ENCODE measurements at places on chromosomes 4 and X.
A peak's percentile ranks its signal among the peaks of the same experiment; 100 is the strongest.

- no peak for DNase-seq
Observed at GRCh38 chrX:122504026-122504425, 680.1 kb upstream of the GRIA3 start.

- DNase-seq: no peak
Observed at GRCh38 chrX:106177982-106178321, 9.8 kb downstream of the PWWP3B start.

DNA sequence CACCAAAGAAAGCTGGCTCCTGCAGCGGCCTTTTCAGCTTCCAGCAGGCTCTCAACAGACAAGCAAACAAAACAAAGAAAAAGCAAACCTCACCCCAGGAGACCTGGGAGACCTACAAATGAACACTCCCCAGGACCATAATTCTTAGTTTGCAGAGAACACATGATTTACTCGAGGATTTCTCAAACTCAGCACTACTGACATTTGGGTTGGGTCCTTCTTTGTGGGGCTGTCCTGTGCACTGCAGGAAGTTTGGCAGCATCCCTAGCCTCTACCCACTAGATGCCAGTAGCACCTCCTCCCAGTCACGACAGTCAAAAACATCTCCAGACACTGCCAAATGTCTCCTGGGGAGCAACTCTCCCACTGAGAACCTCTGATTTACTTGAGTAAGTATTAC lies 21.9 kb downstream of the APOO start:
- peak; percentile 50 for DNase-seq

GRCh38 chrX:96006281-96006680 lies 678.4 kb upstream of the DIAPH2 start:
- no peak for DNase-seq

DNA sequence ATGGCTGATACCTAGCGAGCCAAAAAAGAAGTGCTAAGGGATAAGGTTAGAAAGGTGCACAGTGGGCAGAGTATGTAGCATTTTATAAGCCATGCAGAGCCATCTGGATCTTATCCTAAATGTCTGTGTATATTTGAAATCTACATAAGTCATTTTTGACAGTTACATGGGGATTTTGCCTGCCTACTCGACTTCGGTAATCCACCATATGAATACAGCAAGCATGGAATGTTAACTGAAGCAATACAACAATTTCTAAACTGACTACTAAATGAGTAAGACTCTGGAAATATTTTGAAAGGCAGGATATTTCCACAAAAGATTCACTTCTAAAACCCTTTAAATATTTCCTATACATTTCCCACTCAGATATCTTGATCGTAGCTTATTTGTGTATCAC lies 122.5 kb downstream of the KCNIP4 start:
- no peak for DNase-seq

GRCh38 chr4:24482871-24483270 lies 101.5 kb downstream of the DHX15 start:
- no peak for DNase-seq

GRCh38 chr4:81963763-81964020 lies 410.1 kb downstream of the HNRNPD start:
- DNase-seq: no peak

GRCh38 chr4:130074096-130074495 lies 978.1 kb downstream of the C4orf33 start:
- no peak for DNase-seq

DNA sequence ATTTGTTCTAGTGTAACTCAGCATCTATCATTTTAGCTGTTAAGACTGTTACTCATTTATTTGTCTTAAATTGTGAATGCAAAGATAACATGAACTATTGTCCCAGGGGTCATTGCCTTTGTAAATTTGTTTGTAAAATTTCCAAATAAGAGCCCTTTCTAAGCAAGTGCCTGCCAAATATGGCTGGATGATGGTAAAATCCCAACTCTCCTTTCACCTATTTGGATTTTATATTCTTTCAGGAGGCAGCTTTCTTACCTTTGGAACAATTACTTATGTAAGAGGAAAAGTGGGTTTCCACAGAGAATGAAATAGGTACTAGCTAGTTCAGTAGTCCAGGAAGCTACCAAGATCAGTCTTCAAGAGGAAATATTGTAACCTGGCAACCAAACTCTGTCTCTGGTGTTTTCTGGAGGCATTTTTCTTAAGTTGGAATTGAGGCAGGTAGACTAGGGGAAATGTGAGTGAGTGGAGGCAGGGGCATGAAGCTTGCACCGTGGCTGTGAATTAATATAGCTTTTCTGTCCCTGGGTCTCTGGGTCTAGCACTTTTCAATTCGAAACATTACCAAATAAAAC lies 363.0 kb upstream of the ZCCHC13 start:
- no peak for DNase-seq

DNA sequence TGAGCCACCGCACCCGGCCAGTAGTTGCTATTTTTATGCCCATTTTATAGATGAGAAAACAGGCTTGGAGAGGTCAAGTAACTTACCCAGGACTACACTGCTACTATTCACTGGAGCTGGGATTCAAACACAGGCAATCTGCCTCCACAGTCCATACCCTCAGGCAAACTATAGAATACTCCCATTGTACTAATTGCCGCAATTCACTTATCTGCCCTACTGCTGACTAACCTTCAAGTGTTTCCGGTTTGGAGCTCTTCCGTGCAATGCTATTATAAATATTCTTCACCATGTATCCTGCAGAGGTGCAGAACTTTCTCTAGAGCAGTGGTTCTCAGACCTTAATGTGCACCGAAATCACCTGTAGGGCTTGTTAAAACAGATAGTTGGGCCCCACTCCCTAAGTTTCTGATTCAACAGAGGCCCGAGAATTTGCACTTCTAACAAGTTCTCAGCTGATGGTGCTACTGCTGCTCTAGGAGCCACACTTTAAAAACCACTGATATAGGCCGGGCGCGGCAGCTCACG lies 1.9 kb upstream of the G3BP2 start:
- DNase-seq: peak; percentile 55

GRCh38 chr4:184747034-184747830 lies 13.3 kb upstream of the CENPU start:
- DNase-seq: no peak

DNA sequence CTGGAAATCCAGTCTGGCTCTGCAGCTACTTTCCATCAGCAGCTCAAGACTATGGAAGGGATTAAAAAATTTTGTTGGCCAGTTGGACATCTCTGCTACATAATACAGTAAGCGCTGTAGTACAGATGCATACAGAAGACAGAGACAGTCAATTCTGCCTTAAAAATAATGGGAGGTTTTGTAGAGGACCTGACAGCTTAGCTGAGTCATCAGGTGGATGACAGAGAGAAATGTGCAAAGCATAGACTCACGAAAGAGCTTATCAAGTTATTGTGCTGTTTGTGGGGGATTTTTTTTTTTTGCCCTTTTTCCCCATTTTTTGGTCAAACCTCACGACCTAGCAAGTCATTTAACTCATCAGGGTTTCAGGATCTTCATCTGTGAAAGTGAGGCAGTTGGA lies 149.0 kb upstream of the SCML1 start:
- no peak for DNase-seq

DNA sequence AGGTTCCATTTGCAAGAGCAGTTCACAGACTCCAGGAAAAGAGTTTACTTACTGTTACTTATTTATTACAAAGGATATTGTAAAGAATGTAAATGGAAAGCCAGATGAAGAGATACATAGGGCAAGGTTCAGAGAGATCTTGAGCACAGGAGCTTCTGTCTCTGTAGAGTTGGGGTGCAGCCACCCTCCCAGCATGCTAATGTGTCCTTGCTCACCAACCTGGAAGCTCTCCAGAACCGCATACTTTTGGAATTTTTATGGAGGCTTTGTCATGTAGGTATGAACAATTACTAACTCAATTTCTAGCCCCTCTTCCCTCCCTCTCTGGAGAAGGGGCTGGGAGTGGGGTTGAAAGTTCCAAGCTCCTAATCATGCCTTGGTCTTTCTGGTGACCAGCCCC lies 857.2 kb downstream of the RPA4 start:
- DNase-seq: no peak

GRCh38 chr4:83413676-83414075 lies 41.9 kb downstream of the HELQ start:
- no peak for DNase-seq

- no peak for DNase-seq
Observed at GRCh38 chr4:183362916-183363542, 40.8 kb upstream of the CLDN24 start.

DNA sequence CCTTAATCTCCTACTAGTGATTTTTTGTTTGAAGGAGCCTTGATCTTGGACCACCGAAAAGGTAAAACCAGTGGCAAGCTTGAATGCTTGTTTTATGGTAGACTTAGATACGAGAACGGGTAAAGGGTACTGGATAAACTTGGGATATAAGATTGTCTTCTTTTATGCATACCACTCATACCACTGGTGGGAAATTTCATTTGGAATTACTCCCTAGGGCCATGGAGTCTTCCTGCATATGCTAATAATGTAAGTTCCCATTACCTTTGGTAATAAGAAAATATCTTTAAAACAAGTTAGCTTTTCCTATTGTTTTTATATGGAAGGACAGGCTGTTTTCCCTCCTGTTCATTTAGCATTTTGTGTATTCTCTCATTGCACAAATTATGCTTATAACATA lies 11.7 kb downstream of the SMARCAD1 start:
- DNase-seq: no peak

DNA sequence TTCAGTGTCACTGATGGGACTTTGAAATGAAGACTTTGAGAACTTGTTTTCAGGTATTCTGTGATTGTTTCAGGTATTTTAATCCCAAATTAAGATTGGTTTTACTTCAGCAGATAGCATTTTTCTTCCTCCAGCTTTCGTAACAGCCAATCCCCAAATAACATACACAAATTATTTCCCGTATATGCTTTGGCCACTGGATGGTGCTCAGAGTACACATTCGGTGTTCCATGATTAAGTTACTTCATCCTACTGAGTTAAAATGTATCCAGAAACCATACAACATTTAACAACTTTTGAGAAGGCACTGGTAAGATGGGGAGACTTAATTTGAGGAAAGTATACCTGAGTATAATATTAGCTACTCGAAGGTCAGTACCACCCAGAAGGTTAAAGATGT lies 233.4 kb upstream of the FAM47A start:
- no peak for DNase-seq

GRCh38 chr4:147085781-147086180 lies 140.1 kb upstream of the TTC29 start:
- no peak for DNase-seq

DNA sequence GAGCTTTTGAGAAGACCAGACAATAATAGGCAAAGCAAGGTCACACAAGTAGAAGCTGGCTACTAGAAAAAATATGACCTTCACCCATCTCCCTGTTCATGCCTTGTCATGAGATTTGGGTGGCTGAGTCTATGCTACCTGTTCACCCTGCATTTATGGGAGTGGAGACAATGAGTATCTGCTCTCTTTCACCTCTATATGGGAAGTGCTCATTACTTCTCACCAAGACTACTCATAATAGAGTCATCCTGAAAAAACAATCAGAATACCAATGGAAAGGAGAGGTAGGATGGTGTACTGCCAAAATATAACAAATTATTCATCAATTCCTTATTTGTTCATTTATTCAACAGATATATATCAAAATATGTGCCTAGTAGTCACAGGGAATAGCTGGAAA lies 921.8 kb upstream of the INTU start:
- DNase-seq: no peak
